Heart right ventricle (tissue), 16 donors: ENCODE measurements at places on chromosomes 12 and 14. TPM values are rescaled to one million over a fixed set of nuclear protein-coding genes. Genes with fewer than 3 reads are reported as not detected.

Gene AICDA
- not detected for total RNA-seq

Gene IAPP
- total RNA-seq = not detected

Gene SCNN1A
- total RNA-seq = 0.83 TPM

Gene TAS2R46
- 0.51 TPM for total RNA-seq

Gene TPH2
- total RNA-seq = not detected

Gene LMO3
- 2.5 TPM for total RNA-seq

GRCh38 chr14:44768935-44769334, 192.8 kb downstream of the KLHL28 start:
- H3K27ac ChIP-seq = no peak overlapping the region
- no peak overlapping the region for H3K4me3 ChIP-seq
- no peaks in the 10 kb centered on the region for H3K27me3 ChIP-seq
- DNase-seq = no peak
- no peaks in the 10 kb centered on the region for H3K36me3 ChIP-seq

DNA sequence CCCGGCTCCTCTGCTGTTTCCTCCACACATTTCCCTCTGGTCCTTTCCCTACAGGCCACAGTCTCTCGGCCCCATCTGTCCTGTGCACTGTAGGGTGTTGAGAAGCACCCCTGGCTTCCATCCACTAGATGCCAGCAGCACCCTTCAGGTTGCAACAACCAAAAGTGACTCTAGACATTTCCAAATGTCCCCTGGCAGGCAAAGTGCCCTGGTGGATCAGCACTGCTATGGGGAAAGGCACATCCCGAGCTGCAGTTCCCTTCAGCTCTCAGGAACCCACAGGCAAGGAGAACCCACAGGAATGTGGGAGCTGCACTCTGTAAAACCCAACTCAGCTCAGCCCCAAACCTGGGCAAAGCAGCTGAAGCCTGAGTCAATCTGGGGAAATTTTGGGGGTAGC, 77.0 kb downstream of the RBM19 start:
- H3K4me1 ChIP-seq = no peaks in the 10 kb centered on the region
- no peaks in the 10 kb centered on the region for H3K27me3 ChIP-seq
- no peak overlapping the region for H3K27ac ChIP-seq
- no peak for DNase-seq
- no peaks in the 10 kb centered on the region for H3K36me3 ChIP-seq
- no peak overlapping the region for H3K4me3 ChIP-seq

DNA sequence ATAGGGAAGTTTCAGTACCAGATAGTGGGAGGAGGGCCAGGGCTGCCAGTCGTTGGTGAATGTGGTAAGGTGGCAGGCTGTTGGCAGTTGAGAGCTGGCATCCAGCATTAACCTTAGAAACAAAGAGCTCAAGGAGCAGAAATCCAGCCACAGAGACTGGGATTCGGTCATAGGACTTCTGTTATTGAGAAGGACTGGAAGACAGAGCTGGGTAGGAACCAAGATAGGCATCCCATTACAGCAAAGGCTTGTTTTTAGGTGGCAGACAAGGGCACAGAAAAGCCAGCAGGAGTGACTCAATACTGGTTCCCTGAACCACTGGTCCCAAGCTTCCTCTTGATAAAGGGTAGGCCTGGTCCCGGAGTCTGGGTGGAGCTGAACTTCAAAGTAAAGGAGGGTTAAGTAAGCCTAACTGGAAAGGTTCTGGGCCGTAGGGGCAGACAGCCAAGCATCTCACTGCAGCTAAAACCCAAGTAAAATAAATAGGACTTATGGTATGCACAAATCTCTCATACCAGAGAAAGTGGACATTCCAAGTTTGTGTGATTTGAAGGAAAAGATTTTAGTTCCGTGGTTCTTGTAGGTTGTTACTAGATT, 147.9 kb downstream of the ETV6 start:
- peak overlapping the region; percentile 67 for H3K27ac ChIP-seq
- no peak overlapping the region for H3K4me3 ChIP-seq
- H3K4me1 ChIP-seq = peaks cover 6% of the 10 kb centered on the region
- DNase-seq = no peak

DNA sequence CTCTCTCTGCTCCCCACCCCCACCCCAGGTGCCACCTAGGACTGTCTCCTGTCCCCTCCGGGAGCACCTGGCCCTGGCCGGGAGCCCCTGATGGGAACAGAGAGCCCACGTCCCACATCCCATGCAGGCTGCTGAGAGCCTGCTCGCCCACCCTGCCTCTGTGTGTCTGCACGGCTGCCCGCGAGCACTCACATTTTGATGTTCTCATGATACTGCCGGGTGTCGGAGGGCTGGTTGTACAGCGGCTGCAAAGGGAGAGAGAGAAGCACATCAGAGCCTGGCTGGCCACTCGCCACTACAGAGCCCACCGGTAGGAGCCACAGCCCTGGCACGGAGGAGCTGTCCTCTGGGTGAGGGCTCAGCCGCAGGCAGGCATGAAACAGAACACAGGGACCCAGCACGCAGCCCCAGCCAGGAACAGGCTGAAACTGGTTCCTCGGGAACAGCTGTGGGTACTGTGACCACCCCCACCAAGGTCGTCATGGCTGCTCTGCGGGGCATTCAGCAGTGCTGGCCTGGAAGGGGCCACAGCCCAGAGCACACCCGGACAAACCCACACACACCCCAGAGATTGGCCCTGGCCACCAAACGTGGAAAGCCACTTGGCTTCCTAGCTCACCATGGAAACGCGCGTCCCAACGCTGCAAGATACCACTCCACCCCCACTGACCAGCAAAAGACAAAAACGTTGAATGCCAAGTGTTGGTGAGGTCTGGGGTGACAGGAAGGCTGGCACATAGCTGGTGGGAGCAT, 117.6 kb downstream of the NCOR2 start:
- peaks cover 67% of the 10 kb centered on the region for H3K36me3 ChIP-seq
- no peak overlapping the region for H3K4me3 ChIP-seq
- DNase-seq = no peak
- H3K27me3 ChIP-seq = no peaks in the 10 kb centered on the region

GRCh38 chr12:53500142-53500775, 824 bp upstream of the TARBP2 start:
- H3K27me3 ChIP-seq = no peaks in the 10 kb centered on the region
- H3K4me1 ChIP-seq = peaks cover 56% of the 10 kb centered on the region
- H3K27ac ChIP-seq = peak overlapping the region; percentile 96
- H3K4me3 ChIP-seq = peak overlapping the region; percentile 73

DNA sequence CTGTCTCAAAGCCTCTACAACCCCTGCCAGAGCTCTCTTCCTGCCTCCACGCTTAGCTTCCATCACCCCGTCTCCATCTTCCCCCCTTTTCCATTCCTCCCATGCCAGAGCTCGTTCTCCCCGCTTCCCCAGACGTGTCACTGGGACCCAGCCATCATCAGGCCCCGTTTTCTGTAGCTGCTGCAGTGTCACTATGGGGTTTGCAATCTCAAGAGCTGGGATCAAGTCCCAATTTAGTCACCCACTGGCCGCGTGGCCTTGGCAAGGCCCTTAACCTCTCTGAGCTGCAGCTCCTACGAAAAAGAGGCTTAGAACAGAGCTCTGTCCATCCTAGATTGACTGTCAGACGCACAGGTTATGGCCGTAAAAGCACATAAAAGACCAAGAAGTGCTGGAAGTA, 901 bp upstream of the FAIM2 start:
- H3K27ac ChIP-seq = no peak overlapping the region
- DNase-seq = no peak
- H3K27me3 ChIP-seq = peaks cover 30% of the 10 kb centered on the region
- H3K4me3 ChIP-seq = no peak overlapping the region

- no peaks in the 10 kb centered on the region for H3K27me3 ChIP-seq
- DNase-seq = peak; percentile 59
- no peaks in the 10 kb centered on the region for H3K36me3 ChIP-seq
- H3K27ac ChIP-seq = peak overlapping the region; percentile 93
- peaks cover 23% of the 10 kb centered on the region for H3K4me1 ChIP-seq
Measured at GRCh38 chr14:100304825-100305323, 1.4 kb downstream of the SLC25A29 start.

DNA sequence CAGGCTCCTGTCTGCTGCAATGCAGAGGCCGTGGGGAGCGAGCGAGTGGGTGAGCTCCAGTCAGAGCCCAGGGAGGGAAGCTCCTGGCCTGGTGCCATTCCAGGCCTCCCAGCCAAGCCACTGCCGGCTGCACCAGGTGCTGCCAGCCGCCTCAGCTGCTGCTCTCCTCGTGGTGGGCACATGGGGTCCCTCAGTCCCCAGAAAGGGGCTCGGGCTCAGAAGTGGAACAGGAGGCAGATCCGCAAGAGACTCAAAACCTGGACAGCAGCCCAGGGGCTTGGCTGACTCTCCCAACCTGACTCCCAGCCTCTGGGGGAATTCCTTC, 2.4 kb downstream of the ABCB9 start:
- no peaks in the 10 kb centered on the region for H3K27me3 ChIP-seq
- peaks cover 38% of the 10 kb centered on the region for H3K4me1 ChIP-seq
- peak overlapping the region; percentile 5 for H3K27ac ChIP-seq
- peak; percentile 37 for DNase-seq
- no peaks in the 10 kb centered on the region for H3K36me3 ChIP-seq
- no peak overlapping the region for H3K4me3 ChIP-seq

DNA sequence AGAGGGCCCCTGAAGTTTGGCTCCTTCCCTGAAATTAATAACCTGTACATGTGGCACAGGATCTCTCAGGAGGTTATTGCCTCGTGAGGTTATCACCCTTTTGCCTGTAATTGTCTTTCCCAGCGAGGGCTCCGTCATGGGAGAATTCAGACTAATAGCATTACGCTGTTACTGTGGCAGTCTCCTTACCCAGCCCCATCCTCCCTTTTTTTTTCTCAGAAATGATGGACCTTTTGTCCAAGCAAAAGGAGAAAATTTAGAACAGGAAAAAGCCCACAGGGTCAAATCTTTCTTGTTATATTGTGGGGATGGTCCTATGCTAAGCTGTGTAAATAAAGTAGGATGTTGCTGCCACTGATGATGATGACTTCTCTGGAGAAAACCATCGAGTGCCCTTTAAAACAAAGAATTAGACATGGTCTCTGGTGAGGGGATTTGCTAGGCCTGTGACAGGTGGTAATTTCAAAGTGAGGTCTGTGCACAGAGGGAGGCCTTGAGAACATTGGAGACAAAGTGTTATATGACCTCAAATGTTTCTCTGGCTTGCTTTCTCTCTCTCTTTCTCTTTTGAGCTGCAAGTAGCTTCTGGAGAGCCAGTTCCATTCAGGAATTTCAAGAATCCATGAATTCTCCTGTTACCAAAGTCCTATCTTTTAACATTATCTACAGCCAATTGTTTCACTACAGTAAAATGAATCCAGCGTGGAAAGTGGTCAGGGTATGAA, 357.2 kb downstream of the BMP4 start:
- H3K27me3 ChIP-seq = no peaks in the 10 kb centered on the region
- no peaks in the 10 kb centered on the region for H3K4me1 ChIP-seq
- no peaks in the 10 kb centered on the region for H3K36me3 ChIP-seq
- H3K4me3 ChIP-seq = no peak overlapping the region
- no peak overlapping the region for H3K27ac ChIP-seq

DNA sequence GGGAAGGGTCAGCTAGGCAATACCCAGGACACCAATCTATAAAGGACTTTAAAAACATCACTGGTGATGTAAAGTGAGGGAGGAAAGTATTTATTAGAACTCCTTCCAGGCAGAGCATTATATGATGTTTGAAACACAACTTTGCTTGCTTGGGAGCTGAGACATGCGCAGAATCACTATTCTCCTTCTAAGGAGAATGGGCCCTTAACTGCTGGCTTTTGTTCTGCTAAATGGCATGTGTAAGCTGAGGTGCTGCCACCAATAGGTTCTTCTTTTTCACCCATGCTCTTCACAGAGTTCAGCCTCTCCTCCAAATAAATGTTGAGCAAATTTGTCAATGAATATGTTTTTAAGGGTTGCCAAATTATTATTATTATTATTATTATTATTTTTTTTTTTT, 3.9 kb downstream of the STAC3 start:
- H3K4me1 ChIP-seq = peaks cover 32% of the 10 kb centered on the region
- H3K27ac ChIP-seq = no peak overlapping the region
- H3K4me3 ChIP-seq = no peak overlapping the region
- H3K27me3 ChIP-seq = peaks cover 25% of the 10 kb centered on the region
- no peak for DNase-seq

DNA sequence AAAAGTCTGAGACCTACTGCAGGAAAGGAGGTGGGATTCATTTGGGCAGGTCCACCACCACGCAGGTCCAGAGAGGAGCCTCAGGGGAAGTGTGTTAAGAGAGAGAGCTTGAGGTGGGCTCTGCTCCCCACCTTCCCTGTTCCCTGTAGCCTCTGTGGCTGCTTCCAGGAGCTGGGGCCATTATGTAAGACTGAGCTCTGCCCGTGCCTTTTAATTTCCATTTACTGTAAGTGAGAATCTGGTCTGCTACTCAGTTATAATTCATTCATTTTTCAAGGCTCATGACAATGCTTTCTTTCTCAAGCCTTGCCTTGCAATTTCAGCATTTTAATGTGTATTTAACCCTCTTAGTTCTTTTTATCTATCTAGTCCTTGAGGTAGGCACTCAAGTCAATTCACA, 8.3 kb downstream of the SLC4A8 start:
- no peaks in the 10 kb centered on the region for H3K36me3 ChIP-seq
- H3K27ac ChIP-seq = no peak overlapping the region
- no peak overlapping the region for H3K4me3 ChIP-seq

GRCh38 chr12:114767084-114767760, 83.2 kb upstream of the TBX3 start:
- no peaks in the 10 kb centered on the region for H3K27me3 ChIP-seq
- H3K36me3 ChIP-seq = no peaks in the 10 kb centered on the region
- H3K4me1 ChIP-seq = peaks cover 6% of the 10 kb centered on the region
- no peak for DNase-seq
- no peak overlapping the region for H3K4me3 ChIP-seq
- no peak overlapping the region for H3K27ac ChIP-seq

DNA sequence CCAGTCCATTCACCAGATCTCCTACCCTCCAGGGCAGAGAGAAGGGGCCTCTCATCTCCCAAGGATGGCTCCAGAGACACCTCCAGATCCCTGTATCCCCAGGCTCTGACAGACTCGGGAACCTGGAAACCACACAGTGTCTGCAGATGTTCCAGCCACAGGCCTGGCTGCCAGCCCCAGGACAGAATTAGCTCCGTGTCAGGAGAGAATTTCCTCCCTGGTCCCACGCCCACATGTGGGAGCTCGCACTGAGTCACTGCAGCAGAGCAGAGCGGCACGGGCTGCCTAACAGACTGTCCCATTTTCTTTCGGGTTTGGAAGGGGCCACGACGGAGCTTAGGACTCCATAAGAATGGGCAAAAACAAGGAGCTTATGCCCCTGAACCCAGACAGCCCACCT, 33.6 kb downstream of the CMKLR1 start:
- peaks cover 44% of the 10 kb centered on the region for H3K4me1 ChIP-seq
- no peak overlapping the region for H3K4me3 ChIP-seq
- no peaks in the 10 kb centered on the region for H3K27me3 ChIP-seq

DNA sequence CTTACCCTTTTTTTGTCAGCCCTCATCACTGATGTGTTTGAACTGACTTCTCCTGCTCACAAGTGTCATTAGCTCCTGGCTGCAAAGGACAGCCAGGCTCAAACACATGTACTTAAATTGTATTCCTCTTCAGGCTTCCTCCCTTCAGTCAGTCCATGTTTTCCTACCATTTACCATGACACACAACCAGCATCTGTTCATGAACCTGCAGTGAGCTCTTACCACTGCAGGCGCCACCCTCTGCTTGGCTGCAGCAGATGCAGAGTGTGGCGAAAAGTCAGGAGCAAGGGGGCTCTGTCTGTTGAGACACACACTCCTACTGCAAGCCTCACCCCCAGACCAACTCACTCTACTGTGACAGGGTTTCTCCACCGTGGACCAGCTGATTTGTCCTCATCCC, 70.2 kb downstream of the TSPAN11 start:
- no peaks in the 10 kb centered on the region for H3K27me3 ChIP-seq
- no peak overlapping the region for H3K27ac ChIP-seq
- no peaks in the 10 kb centered on the region for H3K4me1 ChIP-seq
- H3K36me3 ChIP-seq = no peaks in the 10 kb centered on the region
- DNase-seq = no peak
